ENCODE measurements at places on chromosomes 2 and 18.

- H3K36me3 ChIP-seq = no peaks in the 10 kb centered on the region
- DNase-seq = no peak
- H3K4me3 ChIP-seq = no peak overlapping the region
- H3K27me3 ChIP-seq = no peaks in the 10 kb centered on the region
These were observed 145.6 kb downstream of the AGAP1 start for GRCh38 chr2:235639428-235639773.

- no peaks in the 10 kb centered on the region for H3K36me3 ChIP-seq
- no peak overlapping the region for H3K4me3 ChIP-seq
- peaks cover 8% of the 10 kb centered on the region for H3K4me1 ChIP-seq
- no peak for DNase-seq
These were observed 35.0 kb downstream of the RPL37A start for GRCh38 chr2:216533609-216534008.

GRCh38 chr2:203673933-203674332 lies 32.5 kb upstream of the CD28 start:
- H3K27ac ChIP-seq = no peak overlapping the region
- H3K27me3 ChIP-seq = no peaks in the 10 kb centered on the region
- H3K4me3 ChIP-seq = no peak overlapping the region
- H3K4me1 ChIP-seq = peaks cover 7% of the 10 kb centered on the region

GRCh38 chr2:175234650-175235049 lies 53.1 kb upstream of the ATP5MC3 start:
- no peaks in the 10 kb centered on the region for H3K27me3 ChIP-seq
- H3K4me3 ChIP-seq = no peak overlapping the region
- H3K36me3 ChIP-seq = no peaks in the 10 kb centered on the region
- no peak overlapping the region for H3K27ac ChIP-seq
- H3K4me1 ChIP-seq = no peaks in the 10 kb centered on the region
- DNase-seq = no peak

- no peaks in the 10 kb centered on the region for H3K27me3 ChIP-seq
- no peaks in the 10 kb centered on the region for H3K36me3 ChIP-seq
- no peak for DNase-seq
- H3K4me1 ChIP-seq = no peaks in the 10 kb centered on the region
- H3K27ac ChIP-seq = no peak overlapping the region
- H3K4me3 ChIP-seq = no peak overlapping the region
These were observed 34.1 kb downstream of the RAB3GAP1 start for GRCh38 chr2:135086222-135086621.

DNA sequence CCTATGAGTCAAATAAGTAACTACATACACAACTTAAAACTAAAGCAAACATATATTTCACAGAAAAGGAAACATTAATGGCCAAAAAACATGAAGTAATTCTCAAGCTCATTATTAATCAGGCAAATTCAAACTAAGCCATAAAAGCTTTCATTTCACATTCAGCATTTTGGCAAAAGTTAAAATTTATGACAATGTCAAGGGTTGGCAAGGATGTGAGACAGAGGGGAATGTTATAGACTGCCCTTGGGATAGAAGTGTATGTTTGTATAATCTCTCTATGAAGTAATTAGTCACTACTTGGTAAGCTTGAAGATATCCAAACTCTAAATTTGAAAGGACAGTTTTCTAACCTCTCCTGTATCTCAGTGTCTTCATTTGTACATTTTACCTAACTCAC lies 539.4 kb downstream of the RIT2 start:
- no peak for DNase-seq
- no peaks in the 10 kb centered on the region for H3K36me3 ChIP-seq
- no peaks in the 10 kb centered on the region for H3K27me3 ChIP-seq
- H3K4me1 ChIP-seq = no peaks in the 10 kb centered on the region
- H3K27ac ChIP-seq = no peak overlapping the region
- H3K4me3 ChIP-seq = no peak overlapping the region

- peaks cover 6% of the 10 kb centered on the region for H3K36me3 ChIP-seq
- DNase-seq = no peak
- no peak overlapping the region for H3K4me3 ChIP-seq
- H3K4me1 ChIP-seq = no peaks in the 10 kb centered on the region
These were observed 39.8 kb downstream of the PIAS2 start for GRCh38 chr18:46877329-46877987.

DNA sequence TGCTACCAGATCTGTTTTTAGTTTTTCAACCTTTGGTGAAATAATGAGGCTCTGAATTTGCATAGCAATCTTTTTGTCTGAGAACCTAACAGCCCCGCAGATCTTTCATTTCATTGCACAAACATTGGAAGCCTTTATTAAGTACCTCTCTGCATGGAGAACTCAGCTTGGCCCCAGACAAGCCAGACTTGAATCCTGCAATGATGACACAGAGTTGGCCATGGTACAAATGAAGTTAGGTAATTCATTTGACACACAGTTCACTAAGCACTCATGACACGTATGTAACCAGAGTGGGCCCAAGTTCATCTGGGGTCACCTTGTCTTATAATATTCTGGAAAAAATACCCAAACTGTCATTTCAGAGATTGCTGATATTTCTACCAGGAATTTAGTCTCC lies 439.1 kb upstream of the ID2 start:
- peaks cover 2% of the 10 kb centered on the region for H3K36me3 ChIP-seq
- H3K27me3 ChIP-seq = no peaks in the 10 kb centered on the region
- H3K4me1 ChIP-seq = peaks cover 10% of the 10 kb centered on the region
- no peak for DNase-seq
- H3K4me3 ChIP-seq = no peak overlapping the region

- H3K4me3 ChIP-seq = no peak overlapping the region
- no peak for DNase-seq
- peaks cover 44% of the 10 kb centered on the region for H3K36me3 ChIP-seq
- H3K27ac ChIP-seq = no peak overlapping the region
- H3K27me3 ChIP-seq = no peaks in the 10 kb centered on the region
- peaks cover 11% of the 10 kb centered on the region for H3K4me1 ChIP-seq
These were observed 10.3 kb downstream of the STK11IP start for GRCh38 chr2:219607931-219608330.

- no peaks in the 10 kb centered on the region for H3K36me3 ChIP-seq
- peaks cover 3% of the 10 kb centered on the region for H3K4me1 ChIP-seq
- DNase-seq = no peak
- no peak overlapping the region for H3K4me3 ChIP-seq
- no peak overlapping the region for H3K27ac ChIP-seq
These were observed 4.3 kb downstream of the PELI1 start for GRCh38 chr2:64139956-64140355.

- H3K36me3 ChIP-seq = no peaks in the 10 kb centered on the region
- H3K4me3 ChIP-seq = no peak overlapping the region
- no peak overlapping the region for H3K27ac ChIP-seq
- DNase-seq = no peak
- H3K27me3 ChIP-seq = no peaks in the 10 kb centered on the region
These were observed 162.3 kb downstream of the ACKR3 start for GRCh38 chr2:236731767-236732580.

DNA sequence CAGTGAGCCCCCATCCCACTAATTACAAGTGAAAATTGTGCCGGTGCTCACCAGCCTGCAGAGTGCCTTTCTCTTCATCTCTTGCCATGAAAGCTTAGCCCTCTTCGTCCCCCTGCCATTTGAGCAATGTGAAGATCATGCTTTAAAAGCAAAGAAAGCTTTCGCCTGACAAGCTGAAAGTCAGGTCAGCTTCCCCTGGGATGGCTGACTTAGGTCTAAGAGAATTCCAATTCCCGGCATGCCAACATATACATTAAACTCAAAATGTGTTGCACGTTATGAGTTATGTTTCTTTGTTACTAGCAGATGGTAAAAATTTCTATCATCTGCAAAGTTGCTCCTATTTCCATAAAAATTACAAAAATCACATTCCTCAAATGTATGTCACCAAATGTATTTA lies 129.8 kb downstream of the AFF3 start:
- DNase-seq = no peak
- H3K36me3 ChIP-seq = no peaks in the 10 kb centered on the region
- H3K27me3 ChIP-seq = no peaks in the 10 kb centered on the region
- no peak overlapping the region for H3K27ac ChIP-seq
- no peak overlapping the region for H3K4me3 ChIP-seq
